ENCODE measurements at places on chromosomes 3 and 15.

DNA sequence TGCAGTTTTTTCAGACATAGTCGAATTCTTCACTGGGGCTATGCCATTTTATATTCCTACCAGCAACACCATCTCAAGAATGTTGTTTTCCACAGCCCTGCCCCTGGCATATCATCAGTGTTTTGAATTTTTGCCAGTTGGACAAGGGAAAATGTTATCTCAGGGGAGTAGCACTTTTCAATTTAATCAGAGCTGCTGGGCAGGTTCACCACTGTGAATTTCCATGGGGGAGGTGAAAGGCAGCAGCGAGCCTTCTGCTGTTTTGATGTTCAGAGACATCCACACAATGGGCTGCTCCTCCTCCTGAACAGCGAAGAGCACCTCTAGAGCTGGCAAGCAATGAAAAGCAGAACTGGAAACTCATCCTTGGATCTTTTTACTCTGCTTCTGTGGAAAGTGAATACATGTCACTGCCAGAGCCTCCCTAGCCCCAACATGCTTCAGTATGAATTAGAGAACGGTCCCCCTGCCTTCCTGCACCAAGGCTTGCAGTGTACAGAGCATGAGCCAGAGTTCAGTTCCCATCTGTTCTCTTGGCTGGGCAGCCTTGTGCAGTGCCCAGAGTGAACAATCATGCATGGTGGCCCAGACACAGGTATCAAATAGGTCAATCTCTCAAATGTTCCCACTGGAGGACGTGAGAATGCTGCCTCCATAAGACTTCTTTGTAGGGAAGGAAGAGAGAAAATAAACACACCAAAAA is 56.1 kb upstream of the RAD18 start:
- DNase-seq = no peak

DNA sequence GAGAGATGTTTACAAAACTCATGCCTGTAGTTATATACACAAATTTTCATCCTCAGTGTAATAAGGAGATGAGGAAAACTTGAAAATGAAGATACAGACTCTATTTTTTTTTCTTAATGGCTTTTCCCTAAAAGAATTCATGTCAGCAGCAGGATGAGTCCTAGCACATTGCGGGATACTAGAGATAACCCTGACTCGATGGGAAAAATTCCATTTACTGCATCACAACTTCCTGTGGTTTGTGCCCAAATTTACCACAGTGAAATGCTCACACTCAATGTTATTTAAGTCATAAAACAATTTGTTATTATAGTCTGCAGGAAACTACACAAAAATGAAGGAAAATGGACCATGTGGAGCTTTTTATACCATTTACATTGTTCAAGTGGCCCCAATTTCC is 581.9 kb upstream of the ZNF717 start:
- no peak for DNase-seq

GRCh38 chr3:172461530-172462138 is 13.4 kb upstream of the GHSR start:
- DNase-seq = no peak

DNA sequence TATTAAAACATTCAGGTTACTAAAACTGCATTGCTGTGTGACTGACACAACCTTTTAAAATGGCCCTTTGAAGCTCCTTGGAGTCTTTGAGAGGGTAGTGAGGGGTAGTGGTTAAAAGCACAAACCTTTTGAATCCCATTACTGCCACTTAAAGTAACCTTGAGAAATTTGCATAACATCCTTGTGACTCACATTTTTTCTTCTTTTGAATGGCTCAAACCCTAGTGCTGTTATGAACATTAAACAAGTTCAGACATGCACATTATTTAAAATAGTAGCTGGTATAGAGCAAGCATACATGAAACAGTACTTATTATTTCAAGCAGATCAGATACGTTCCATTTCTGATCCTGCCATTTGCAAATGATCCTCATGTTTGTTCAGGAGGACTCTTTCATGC is 3.7 kb upstream of the CLDN1 start:
- no peak for DNase-seq

DNA sequence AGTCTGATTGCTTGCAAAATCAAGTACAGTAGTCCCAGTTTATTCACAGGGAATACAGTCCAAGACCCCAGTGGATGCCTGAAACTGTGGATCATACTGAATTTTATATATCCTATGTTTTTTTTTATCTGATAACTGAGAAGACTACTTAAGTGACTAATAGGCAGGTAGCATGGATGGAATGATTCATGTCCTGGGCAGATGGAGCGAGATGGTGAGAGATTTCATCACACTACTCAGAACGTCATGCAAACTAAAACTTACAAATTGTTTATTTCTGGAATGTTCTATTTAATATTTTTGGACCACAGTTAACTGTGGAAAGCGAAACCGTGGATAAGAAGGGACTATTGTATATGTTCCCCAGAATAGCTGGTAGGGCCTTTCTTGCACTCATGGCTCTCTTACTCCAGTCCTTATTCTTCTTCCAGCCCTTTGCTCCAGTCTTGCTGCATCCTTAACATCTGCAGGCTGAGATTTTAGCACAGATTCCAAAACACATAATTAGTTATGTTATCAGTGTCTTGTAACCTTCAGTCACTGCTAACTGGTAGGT is 290.0 kb downstream of the ADAMTSL3 start:
- DNase-seq = no peak

DNA sequence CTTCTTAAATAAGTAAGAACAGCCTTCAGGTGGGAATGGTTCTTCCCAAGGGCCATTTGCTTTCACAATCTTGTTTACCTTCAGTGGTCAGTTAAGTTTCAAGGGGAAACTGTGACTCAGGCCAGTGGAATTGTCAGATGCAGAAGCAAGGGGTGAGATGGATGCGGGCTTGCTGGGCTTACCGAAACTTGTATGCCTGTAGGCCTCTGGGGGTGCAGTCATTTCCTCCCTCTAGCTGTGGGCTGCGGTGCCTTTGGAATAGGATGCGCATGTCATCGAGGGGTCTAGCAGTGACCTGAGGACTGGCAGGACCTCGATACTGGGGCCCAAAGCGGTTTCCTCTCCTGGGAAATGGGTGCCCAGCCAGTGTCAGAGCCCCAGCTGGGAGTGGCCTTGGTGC is 121.6 kb downstream of the EEFSEC start:
- peak; percentile 75 for DNase-seq

GRCh38 chr3:103554451-103554850 is 1119.6 kb downstream of the ZPLD1 start:
- DNase-seq = no peak

- no peak for DNase-seq
Measured at GRCh38 chr3:35709691-35710090, 70.4 kb downstream of the ARPP21 start.

DNA sequence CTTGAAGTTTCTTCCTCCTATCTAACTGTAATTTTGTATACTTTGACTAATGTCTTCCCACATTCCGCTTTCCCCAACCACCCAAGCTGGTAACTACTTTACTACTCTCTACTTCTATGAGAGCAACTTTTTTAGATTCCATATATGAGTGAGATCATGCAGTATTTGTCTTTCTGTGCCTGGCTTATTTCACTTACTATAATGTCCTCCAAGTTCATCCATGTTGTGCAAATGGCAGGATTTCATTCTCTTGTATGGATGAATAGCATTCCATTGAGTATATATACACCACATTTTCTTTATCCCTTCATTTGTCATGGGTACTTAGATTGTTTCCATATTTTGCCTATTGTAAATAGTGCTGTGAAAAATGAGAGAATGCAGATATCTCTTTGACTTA is 78.5 kb upstream of the CCNL1 start:
- no peak for DNase-seq

- DNase-seq = no peak
Measured at GRCh38 chr3:138347960-138348753, at the start of gene MRAS. TSS of gene MRAS (plus strand) at chr3:138348579. CDS start at chr3:138372884, 24,305 bp downstream.

DNA sequence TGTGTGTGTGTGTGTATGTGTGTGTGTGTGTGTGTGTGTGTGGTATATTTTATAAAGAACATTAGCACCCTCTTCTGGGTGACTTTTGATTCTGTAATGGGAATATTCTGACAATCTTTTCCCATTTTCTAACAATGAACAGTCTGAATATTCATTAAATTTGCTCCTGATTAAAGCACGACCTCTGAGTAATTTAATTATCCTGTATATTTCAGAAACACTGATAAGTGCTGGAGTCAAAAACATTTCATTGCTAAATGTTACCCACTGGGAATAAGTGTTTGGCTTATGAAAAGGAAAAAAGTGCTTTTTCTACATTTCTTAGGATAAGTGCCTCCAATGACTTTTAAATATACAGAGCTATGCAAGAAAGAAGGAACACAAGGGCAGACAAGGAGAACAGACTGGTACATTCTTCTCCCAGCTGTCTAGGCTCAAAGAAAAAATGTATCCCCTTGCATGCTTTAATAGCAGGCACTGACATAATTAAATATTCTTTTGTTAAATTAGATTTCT is 32.3 kb upstream of the SYNPR start:
- no peak for DNase-seq

GRCh38 chr15:69696946-69697345 is 244.3 kb downstream of the RPLP1 start:
- DNase-seq = no peak

DNA sequence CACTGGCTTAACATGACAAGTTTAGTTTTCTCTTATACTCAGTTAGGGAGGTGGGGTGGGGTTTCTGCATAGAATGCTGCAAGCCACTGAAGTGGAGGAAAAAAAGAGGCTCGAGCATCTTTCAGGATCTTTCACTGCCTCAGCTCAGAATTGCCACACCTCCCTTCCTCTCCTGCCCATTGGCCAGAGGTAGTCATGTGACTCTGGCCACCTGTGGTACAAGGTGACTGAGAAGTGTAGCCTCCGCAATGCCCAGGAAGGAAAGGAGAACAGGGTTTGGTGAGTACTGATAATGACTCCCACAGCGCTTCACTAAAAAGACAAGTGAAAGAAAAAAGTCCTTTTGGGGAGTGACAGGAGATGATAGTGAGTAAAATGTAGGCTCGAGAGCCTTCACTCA is 124.3 kb upstream of the TRIM42 start:
- no peak for DNase-seq

GRCh38 chr3:86948822-86949221 is 42.1 kb downstream of the VGLL3 start:
- DNase-seq = no peak
